Sigmoid colon (tissue), 7 donors: ENCODE measurements at places on chromosomes 12 and 14. TPM values are rescaled to one million over a fixed set of nuclear protein-coding genes. Genes with fewer than 3 reads are reported as not detected.

DNA sequence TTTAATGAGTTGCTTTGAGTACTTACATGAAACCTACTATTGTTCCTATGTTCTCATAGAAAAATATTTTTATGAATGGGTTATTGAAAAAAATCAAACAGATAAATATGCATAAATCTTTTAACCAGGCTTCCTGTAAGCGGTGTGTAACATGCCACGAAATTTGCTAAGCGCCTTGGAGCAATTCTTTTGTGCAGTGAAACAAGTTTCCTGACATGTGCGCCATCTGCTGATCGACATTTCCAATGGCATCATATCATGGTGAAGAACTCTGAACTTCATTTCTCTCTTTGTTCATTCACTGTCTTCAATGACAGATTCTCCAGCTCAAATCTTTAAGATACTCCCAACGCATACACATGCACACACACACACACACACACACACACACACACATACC lies 145.6 kb upstream of the NAV3 start:
- no peaks in the 10 kb centered on the region for H3K27me3 ChIP-seq
- no peaks in the 10 kb centered on the region for H3K4me1 ChIP-seq
- DNase-seq = no peak
- no peaks in the 10 kb centered on the region for H3K36me3 ChIP-seq
- H3K27ac ChIP-seq = no peak overlapping the region
- no peak overlapping the region for H3K4me3 ChIP-seq

DNA sequence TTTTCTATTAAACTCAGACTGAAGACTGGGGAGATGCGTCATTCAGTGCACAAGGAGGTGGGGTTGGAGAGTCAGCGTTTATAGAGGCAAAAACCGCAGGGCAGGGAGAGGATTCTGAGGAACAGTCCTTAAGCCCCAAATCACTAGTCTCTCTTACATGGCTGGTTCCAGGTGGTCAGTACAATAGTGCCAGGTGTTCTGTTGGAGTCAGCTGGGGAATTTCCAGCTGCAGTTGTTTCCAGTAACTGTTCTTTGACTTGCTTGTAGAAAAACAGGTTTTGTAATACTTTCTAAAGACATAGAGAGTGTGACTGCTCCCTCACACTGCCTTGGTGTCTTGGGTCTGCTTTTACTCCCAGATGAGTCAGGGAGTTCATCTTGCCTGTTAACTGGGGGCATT lies 192.2 kb downstream of the TMTC3 start:
- peak; percentile 71 for DNase-seq
- H3K4me3 ChIP-seq = no peak overlapping the region
- H3K27ac ChIP-seq = peak overlapping the region; percentile 63
- H3K36me3 ChIP-seq = no peaks in the 10 kb centered on the region
- H3K4me1 ChIP-seq = peaks cover 6% of the 10 kb centered on the region

DNA sequence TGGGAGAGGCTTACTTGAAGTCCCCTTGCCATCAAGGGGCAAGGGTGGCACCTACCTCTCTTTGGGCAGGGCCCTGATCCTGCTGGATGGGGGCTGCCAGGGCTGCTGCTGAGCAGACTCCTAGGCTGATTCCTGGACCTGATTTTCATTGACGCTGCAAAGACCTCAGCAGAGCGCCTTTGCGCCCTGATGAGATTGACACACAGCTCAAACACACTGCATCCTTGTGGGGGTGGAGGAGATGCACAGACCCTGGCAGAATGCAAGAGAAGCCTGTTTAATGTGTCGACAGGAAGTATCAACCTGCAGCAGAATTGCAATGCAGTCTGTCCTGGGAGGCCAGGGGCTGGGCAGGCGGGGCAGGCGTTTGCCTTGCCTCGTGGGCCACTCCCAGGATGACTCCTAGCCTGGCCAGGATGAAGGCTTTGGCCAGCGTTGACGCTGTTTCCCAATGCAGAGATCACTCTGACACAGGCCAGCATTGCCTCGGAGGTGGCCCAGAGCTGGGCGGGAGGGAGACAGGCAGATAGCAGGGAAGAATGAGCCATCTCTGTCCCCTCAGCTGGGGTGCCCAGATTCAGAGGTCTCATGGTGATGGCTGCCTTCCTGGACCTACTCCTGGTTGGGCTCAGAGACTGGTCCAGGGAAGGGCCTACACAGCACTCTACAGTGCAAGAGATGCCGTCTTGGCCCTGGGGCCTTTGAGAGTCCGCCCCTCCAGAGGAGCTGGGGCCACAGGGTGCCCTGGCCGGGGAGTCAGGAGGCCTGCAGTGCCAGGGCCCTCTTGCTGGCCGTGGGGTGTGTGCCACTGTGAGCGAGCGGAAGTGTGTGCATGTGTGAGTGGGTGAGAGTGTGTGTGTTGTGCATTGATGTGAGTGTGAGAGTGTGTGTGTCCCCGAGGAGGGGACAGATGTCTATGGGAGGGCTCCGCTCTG lies 108.3 kb downstream of the KIF26A start:
- no peak overlapping the region for H3K4me3 ChIP-seq
- H3K27ac ChIP-seq = no peak overlapping the region
- no peak for DNase-seq
- no peaks in the 10 kb centered on the region for H3K36me3 ChIP-seq
- no peaks in the 10 kb centered on the region for H3K27me3 ChIP-seq

- DNase-seq = no peak
- no peaks in the 10 kb centered on the region for H3K4me1 ChIP-seq
- H3K4me3 ChIP-seq = no peak overlapping the region
- H3K27me3 ChIP-seq = no peaks in the 10 kb centered on the region
- H3K27ac ChIP-seq = no peak overlapping the region
- no peaks in the 10 kb centered on the region for H3K36me3 ChIP-seq
Measured at GRCh38 chr12:64890873-64891468, 66.5 kb downstream of the TBC1D30 start.

DNA sequence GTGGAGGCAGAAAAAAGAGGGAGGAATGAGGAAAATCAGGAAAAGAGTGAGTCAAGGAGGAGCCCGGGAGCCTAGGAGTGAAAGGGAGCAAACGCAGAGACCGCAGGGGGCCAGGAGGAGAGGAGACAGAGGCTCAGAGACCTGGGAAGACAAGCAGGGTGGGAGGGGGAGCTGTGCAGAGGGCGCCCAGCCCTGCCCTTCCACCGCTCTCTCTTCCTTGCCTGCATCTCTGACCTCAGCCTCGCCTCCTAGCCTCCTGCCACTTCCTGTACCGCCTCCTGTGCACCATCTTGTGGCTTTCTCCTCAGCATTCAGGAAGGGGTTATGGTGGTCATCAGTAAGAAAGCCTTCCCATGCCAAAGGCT lies 1.3 kb downstream of the CLSTN3 start:
- H3K4me3 ChIP-seq = no peak overlapping the region
- H3K27me3 ChIP-seq = no peaks in the 10 kb centered on the region
- no peak for DNase-seq
- no peaks in the 10 kb centered on the region for H3K36me3 ChIP-seq

GRCh38 chr12:58425481-58426392 lies 484.4 kb downstream of the ATP23 start:
- H3K4me1 ChIP-seq = peaks cover 19% of the 10 kb centered on the region
- H3K4me3 ChIP-seq = no peak overlapping the region
- no peaks in the 10 kb centered on the region for H3K36me3 ChIP-seq
- peak overlapping the region; percentile 55 for H3K27ac ChIP-seq

- H3K36me3 ChIP-seq = no peaks in the 10 kb centered on the region
- H3K4me3 ChIP-seq = no peak overlapping the region
- H3K27me3 ChIP-seq = no peaks in the 10 kb centered on the region
- H3K27ac ChIP-seq = peak overlapping the region; percentile 31
- no peak for DNase-seq
Measured at GRCh38 chr12:28390761-28391385, 200.6 kb downstream of the CCDC91 start.

The PXN gene
- 43.7 TPM for total RNA-seq

The OR4N2 gene
- not detected for total RNA-seq

The FSCB gene
- not detected for total RNA-seq

The TRAFD1 gene
- 42.1 TPM for total RNA-seq

The C14orf119 gene
- 38.9 TPM for total RNA-seq
